ENCODE measurements at places on chromosomes 2 and 18.

DNA sequence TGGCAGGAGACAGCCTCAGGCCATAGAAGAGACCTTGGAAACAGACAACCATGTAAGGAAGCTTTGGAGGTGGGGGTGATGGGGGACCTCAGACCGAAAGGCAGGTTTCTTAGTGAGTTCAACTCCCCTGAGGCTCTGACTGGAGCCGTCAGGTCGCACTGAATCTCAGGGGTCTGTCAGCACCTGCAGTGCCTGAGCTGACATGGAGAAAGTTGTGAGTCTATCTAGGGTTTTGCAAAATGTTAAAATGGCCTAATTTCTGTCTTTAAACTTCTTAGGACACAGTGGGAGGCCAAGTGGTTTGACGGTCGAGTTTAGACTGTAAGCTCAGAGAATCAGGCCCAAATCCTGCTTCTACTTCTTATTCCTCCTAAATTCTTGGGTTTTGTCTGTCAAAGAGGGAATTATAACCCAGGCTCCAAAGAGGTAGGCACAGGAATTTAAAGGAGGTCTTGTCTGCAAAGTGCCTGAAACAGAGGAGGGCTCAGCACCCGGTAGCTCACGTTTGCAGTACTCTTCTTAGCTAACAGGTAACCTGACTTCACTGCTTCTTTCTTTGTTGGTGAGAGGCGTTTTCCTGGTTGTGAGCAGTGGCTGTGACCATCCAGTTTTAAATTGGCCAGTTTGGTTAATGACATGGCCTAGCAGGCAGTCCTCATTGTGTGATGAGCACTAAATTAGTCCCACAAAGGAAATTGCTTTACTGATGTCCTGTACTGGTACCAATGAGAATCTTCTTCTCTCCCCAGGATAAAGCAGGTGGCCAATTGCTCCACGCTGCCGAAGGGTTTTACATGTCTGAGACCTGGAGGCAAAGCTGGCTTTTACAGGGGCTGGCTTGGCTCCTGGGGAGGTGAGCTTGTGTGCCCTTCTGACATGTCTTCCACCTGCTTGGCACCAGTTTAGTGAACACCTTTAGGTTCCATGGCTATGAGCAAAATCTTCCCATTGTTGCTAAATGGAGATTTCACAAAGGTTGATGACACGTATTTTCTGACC is 95.7 kb downstream of the MYCN start:
- no peak for DNase-seq

GRCh38 chr18:32258558-32259204 is 68.8 kb downstream of the MEP1B start:
- no peak for DNase-seq

- no peak for DNase-seq
These were observed 318.5 kb upstream of the CWC22 start for GRCh38 chr2:180325416-180326120.

DNA sequence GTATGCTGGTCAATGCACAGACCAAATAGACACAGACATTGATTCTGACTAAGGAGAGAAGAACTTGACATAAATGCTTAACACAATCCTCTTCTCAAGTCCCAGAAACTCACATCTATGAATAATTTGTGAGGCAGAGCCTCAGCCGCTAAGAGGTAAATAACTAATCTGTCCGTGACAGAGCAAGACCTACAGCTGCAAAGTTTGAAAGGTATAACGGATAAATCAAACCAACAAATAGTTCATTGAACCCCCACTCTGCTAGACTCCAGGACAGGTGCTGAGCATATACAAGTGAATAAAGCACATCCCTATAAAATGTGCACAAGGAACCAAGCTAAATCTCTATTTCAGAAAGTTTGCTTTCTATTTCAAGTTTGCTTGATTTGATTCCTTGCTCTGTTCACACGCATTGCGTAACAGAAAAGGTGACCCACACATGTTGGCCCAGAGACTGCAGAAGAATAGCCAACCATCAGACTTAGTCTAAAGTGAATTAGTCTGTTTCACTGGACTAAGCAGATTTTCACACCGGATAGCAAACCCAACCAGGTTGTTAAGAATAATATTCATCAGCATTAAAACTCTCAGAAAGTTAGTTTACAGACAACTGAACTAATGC is 51.7 kb downstream of the NCKAP5 start:
- no peak for DNase-seq

- no peak for DNase-seq
These were observed 374.5 kb downstream of the NCKAP5 start for GRCh38 chr2:133193544-133194361.

GRCh38 chr2:23627236-23628009 is 242.4 kb downstream of the KLHL29 start:
- no peak for DNase-seq

GRCh38 chr2:236877972-236878371 is 207.7 kb upstream of the COPS8 start:
- DNase-seq, result no peak

DNA sequence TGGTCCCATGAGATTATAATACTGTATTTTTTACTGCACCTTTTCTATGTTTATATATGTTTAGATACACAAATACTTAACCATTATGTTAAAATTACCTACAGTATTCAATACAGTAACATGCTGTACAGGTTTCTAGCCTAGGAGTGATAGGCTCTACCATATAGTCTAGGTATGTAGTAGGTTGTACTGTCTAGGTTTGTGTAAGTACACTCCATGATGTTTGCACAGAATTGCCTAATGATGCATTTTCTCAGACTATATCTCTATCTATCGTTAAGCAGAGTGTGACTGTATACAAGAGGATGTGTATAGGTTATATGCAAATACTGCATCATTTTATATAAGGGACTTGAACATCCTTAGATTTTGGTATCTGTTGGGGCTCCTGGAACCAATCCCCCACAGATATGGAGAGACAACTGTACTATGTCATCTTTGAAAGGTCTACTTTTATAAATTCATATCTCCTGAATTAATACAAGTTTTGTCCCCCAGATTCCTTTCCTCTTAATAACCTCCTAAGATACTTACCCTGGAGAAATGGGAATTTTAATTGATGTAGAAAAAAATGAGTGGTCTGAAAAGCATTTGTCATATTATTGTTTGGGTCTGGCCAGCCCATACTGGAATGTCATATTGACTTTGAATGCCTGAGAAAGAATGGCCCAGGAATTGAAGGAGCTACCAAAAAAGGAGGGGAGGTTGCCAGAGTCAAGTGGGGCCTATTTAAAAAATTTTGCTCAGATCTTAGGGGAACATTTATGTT is 36.6 kb downstream of the EHBP1 start:
- DNase-seq, result no peak
